Kidney glomerular epithelial cell (primary cell): ENCODE measurements at places on chromosomes 5 and 9.

- DNase-seq, result no peak
These were observed 101.1 kb upstream of the NR4A3 start for GRCh38 chr9:99720455-99721050.

GRCh38 chr5:118544887-118545449, 443.4 kb downstream of the DTWD2 start:
- DNase-seq, result no peak

DNA sequence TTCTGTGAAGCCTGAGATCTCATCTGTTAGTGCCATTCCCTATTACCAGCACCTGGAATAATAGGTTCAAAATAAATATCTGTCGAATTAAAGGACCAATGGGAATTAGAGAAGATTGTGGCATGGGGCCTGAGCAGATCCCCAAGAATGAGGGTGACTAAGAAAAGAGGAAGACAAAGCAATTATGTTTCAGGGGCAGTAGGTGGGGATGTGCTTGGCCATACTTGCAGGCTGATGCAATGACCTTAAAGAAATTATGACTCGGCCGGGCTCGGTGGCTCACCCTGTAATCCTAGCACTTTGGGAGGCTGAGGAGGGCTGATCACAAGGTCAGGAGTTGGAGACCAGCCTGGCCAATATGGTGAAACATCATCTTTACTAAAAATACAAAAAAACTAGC, 562.8 kb downstream of the PTPRD start:
- no peak for DNase-seq

- no peak for DNase-seq
These were observed 110.1 kb upstream of the RAD23B start for GRCh38 chr9:107172979-107173347.

DNA sequence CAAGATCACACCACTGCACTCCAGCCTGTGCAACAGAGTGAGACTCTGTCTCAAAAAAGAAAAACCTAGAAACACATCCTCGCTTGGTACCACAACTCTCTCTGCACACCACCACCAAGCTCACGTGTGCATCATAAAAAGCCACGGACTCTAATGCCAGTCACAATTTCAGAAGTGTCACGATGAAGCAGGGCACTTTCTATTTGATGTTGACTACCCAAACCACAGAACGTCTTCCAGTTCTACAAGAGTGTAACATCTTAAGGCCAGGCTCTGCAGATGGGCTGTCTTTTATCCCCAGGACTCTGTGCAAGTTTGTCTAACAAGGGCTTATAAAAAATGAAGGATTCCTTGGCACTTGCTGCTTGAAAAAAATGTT, 22.9 kb downstream of the GFPT2 start:
- DNase-seq, result no peak

- DNase-seq, result peak; percentile 75
These were observed 15.5 kb downstream of the ATOX1 start for GRCh38 chr5:151742870-151743294.

GRCh38 chr5:66442951-66443445, 153.2 kb upstream of the MAST4 start:
- DNase-seq, result no peak

GRCh38 chr9:123997665-123998277, 13.8 kb upstream of the LHX2 start:
- DNase-seq, result no peak

- no peak for DNase-seq
These were observed 15.7 kb upstream of the BTF3 start for GRCh38 chr5:73482383-73483136.

DNA sequence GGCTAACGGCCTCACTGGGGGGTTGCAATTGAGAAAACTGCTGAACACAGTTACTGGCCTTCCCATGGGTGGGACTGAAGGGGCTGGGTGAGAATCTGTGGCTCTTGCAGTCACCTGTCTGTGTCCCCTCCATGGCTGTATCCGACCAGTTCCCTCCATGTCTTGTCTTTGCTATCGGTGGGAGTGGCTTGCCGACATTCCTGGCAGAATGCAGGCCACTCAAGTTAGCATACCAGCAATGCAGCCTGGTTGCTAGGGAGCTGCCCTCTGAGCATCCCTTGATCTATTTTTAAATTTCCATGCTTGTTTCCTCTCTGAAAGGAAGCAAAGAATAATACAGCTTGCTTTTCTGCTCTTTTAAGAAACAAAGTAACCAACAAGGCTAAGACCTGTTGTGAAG, 1509.7 kb upstream of the WWC1 start:
- DNase-seq, result no peak

- no peak for DNase-seq
These were observed 189.1 kb upstream of the ANKRD55 start for GRCh38 chr5:56422076-56422762.

DNA sequence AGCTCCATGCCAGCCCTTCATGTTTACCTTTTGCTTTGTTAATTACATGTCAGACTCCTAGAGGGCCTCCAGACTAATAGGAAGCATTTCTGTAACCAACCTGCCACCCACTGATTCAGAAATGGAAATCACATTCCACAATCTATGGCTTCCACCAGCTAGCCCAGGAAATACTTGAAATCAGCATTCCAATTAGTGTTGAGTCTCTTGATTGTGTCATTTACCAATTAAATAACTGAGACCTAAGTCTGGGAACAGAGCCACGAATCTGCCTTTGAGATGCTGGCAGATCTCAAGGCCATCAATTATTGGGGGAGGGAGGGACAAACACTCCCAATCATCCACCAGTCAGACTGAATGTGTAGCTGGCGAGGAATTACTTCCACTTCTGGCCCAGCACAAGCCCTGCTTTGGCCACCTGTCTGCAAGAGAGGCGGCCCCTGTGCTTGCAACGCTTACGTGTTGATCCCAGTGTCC, 27.4 kb upstream of the SAP30L start:
- no peak for DNase-seq

GRCh38 chr5:126852091-126852571, 75.2 kb downstream of the LMNB1 start:
- no peak for DNase-seq

- no peak for DNase-seq
These were observed 596 bp upstream of the FGFR4 start for GRCh38 chr5:177085985-177086653.

- DNase-seq, result no peak
These were observed 38.9 kb upstream of the FAM174A start for GRCh38 chr5:100496296-100496695.

GRCh38 chr9:99359336-99359735, 137.3 kb downstream of the SEC61B start:
- DNase-seq, result no peak

- no peak for DNase-seq
These were observed 27.4 kb downstream of the UHRF2 start for GRCh38 chr9:6440405-6440804.

DNA sequence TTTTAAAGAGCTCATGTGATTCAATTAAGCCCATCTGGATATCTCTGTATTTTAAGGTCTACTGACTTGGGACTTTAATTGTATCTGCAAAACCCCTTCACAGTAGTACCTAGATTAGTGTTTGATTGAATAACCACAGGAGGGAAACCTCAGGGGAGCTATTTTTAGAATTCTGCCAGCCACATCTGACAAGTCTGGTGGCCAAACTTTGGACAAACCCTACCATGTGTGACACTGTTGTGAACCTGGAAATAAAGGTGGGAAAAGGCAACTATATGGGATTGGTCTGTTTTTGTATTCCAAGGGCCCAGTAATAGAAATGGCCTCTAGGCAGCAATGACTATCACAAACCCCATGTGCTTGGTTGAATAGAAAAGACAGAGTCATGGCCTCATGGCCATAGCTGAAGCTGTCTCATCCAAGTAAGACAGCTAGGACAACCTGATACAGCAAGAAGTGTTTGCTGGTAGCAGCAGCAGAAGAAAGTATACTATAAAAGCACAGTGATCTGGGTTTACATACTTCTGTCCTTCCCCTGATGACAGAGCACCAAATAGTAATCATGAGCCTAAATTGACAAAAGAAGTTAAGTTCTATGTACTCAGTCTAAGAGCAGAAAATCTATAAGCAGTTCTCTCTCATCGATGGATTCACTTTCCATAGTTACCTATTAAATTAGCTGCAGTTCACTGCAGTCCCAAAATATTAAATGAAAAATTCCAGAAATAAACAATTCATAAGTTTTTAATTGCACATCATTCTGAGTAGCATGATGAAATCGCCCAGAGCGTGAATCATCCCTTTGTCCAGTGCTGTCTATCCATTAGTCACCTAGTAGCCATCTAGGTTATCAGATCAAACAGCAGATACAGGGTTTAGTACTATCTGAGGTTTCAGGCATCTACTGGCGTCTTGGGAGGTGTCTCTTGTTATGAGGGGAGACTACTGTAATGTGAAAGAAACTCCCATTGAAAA, 189.8 kb downstream of the ARHGAP26 start:
- DNase-seq, result peak; percentile 73

- no peak for DNase-seq
These were observed 7.9 kb upstream of the KCNMB1 start for GRCh38 chr5:170397059-170397458.

DNA sequence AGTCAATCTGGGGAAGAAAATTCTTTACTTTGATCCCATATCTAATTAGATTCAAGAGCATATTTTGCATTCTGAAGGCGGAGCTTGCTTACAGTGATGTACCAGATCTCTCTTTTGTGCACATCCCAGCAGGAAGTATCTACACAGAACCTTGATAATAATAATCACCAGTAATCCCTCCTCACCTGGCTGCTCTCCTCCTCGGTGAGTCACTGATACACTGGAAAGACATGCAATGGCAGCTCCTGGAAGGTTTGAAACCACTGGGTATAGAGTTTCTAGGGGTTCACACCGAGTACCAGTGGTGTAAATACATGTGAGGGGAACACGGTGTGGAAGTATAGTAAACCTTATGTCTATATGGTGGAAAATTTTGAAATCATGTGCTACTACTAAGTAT, 205.5 kb upstream of the TARS1 start:
- DNase-seq, result no peak

DNA sequence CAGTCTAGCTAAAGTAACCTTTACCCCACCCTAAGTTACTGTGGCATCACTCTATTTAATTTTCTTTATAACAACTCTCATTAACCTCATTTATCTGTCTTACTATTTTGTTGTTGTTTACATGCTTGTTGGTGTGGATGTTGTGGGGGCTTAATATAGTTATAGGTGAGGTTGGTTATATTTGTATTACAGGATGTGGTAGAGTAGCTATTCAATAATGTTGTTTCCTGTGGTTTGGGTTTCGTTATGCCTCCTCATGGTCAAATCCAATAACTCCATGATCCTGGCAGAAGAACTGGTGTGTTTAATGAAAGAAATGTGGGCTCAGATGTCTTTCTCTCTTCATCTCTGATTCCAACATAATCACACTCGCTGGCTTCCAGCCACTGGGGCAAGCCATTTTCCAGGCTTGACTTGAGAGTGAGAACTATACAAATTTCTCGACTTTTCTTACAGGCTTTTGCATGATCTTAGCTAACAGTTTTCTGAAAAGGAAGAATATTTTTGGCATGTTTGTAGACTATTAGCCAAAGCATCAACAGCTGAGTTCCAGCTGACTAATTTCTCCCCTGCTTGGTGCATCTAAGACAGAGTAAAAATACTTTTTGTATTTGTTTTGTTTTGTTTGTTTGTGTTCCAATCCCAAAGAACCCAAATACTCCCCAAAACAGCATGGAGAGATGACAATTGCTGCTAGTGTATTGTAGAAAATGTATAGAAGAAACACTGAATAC, 303.7 kb upstream of the PAPPA start:
- DNase-seq, result no peak

- no peak for DNase-seq
These were observed 116.5 kb downstream of the PIK3R1 start for GRCh38 chr5:68332080-68332451.

DNA sequence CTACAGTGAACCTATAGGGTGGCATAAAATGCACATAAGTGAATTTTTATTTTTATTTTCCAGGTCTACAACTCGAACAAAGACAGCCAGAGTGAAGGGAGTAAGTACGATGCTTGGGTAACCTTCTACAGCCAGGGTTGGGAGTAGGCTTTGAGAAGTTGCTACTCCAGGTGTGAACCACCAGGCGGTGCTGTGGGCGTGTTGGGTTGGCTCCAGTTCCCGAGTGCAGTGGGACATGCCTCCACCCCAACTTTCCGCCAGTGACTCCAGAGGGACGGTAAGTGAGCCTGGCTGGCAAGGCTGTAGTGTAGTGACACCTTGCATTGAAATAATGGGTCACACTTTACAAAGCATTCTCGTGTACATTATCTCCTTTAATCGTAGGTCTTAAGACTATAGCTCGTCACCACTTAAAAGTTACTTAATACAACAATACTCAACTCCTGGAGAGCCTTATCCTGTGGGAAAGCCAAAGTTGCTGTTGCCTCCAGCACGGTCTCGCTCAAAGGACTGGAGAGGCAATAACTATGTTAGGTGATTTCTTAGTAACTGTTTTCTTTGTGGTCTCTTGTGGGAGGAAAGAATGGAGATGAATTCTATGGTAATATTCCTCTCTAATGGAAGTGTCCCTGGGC, 244.0 kb downstream of the ARHGAP26 start:
- DNase-seq, result peak; percentile 24

DNA sequence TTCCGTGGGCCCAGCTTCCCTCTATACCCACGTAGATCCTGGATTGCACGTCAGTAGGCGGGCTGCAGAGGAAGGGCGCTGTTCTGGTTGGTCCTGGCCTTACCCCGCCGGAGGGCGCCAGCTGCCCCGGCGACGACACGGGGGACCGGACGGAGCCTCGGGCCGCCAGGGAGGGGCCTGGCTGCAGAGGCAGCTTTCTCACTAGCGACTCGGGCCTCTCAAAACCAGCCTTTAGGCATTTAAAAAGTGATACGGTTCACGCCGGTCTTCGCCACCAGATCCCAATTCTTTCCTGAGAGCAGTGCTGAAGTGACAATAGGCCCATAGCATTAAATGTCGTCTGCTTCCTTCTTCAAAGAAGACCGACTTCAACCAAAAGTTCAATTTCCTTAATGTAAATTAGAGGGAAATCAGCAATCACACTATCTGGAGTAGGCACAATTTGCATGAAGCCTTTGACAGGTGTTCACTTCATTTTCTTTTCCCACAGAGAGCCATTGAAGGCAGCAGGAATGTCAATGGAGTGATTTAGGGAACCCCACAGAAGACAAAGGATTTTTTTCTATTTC, 17.6 kb upstream of the UBE2D2 start:
- no peak for DNase-seq

- peak; percentile 70 for DNase-seq
These were observed 155.7 kb downstream of the GLIS3 start for GRCh38 chr9:4143936-4144717.

DNA sequence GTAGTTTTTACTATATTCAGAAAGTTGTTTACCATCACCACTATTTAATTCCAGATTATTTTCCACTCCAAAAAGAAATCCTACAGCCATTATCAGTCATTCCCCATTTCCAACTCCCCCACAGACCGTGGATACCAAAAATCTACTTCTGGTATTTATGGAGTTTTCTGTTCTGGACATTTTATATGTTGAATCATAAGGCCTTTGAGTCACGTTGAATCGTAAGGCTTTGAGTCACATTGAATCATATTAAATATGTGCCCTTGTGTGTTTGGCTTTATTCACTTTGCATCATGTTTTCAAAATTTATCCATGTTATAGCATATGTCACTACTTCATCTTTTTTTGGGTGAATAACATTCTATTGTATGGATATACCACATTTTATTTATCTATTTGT, 454.1 kb upstream of the NUDT12 start:
- DNase-seq, result no peak

- no peak for DNase-seq
These were observed 3.1 kb downstream of the PDE8B start for GRCh38 chr5:77213601-77214000.
